ENCODE measurements at places on chromosomes 6 and 20.

GRCh38 chr6:114559419-114559818 is 216.6 kb upstream of the HS3ST5 start:
- no peak for DNase-seq

DNA sequence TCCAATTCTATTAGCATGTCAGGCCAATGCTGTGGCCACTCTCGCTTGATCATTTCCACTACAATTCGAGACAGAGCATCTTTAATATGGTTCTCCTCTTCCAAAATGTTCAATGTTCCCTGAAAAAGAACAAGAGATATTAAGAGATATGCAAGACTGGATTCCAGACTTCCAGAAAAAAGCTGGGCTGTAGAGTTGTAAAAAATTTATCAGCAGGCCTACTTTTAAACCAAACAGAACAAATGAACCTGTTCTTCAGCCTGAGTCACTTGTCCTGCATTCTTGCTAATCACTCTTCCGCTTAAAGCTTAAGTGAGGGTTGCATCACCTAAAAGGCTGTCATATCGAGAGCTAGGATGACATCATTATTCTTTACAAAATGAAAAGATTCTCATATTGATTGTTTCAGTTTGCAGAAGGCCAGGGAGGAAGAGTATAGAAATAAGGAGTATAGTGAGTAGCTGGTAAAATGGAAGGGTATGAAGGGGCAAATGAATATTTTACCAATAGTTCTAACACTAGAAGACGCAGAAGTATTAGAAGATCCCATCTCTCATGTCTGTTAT is 4.9 kb downstream of the XPO5 start:
- DNase-seq, result no peak

GRCh38 chr20:651713-652614 is 1.0 kb downstream of the SRXN1 start:
- peak; percentile 20 for DNase-seq

GRCh38 chr20:32114305-32114960 is 4.9 kb downstream of the TM9SF4 start:
- DNase-seq, result no peak

DNA sequence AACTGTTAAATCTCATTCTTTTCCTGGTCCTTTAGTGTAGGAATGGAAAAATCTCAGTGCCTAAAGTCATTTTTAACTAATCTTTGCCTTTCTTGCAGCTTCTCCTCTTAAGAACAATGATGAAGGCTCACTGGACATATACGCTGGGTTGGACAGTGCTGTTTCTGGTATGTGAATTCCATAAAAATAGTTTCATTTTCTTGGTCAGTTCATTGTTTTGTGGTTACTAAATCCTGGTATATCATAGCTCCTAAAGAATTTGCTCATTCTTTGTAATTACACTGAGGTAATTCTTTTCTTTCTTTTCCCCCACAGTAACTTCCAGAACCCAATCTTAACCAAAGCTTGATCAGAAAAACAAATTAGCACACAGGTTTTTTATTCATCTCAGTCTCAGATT is 23.4 kb downstream of the CASP8AP2 start:
- no peak for DNase-seq

DNA sequence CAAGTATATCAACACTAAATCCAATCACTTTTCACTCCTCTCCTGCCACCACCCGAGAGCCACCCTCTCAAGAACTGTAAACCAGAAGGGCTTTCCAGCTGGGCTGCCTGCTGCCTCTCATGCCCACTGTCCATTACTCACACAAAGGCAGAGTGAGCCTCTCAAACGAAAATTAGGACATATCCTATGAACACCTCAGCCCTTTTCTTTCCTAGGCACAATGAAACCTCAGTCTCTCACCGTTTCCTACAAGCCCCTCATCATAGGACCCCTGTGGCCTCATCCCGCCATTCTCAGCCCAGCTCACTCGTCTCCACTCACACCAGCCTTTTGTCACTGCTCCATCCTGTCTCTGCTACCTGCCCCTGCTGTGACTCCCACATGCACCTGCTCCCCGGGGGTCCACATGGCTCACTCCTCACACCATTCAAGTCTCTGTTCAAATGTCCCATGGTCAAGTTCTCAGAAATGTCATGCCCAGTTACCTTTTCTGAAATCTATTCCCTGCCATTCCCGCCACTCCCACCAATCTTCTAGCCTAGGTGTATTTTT is 7.4 kb downstream of the HLA-F start:
- peak; percentile 17 for DNase-seq

GRCh38 chr6:166228839-166229528 is 61.3 kb upstream of the TBXT start:
- no peak for DNase-seq

GRCh38 chr6:44824567-44824966 is 437.1 kb downstream of the CDC5L start:
- no peak for DNase-seq

DNA sequence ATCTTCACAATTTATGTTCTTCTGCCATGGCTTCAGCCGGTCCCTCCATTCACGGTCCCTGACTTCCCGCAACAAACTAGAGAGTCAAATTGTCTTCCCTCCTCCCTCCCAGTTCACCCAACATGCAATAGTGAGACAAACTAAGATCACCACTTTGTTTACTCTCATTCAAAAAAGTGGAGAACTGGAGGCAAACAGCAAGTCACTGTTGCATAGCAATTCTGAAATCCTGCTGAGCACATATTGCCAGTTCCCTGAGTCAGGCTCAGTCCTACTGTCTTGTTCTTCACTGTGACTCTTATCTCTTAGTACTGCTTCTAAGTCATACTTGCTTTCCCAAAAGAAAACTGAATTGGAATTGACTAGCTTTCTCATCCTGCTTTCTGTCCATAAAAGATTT is 287.2 kb upstream of the SASH1 start:
- DNase-seq, result no peak

- DNase-seq, result no peak
These were observed 25.5 kb upstream of the CST1 start for GRCh38 chr20:23776067-23776771.

- peak; percentile 67 for DNase-seq
These were observed 19.4 kb upstream of the MRGBP start for GRCh38 chr20:62776692-62777527.

Data from stimulated activated CD4-positive, alpha-beta T cell treated with anti-CD3 and anti-CD28 coated beads, Interleukin-2, amount 100 ng/mL, for 24 hours (primary cell).